ENCODE measurements at places on chromosomes 3 and 15.

- ATAC-seq: no peak
Measured at GRCh38 chr15:66423149-66423548, 36.4 kb downstream of the MAP2K1 start.

- ATAC-seq: no peak
Measured at GRCh38 chr3:30952786-30953185, 58.3 kb upstream of the GADL1 start.

GRCh38 chr3:130811557-130811956 lies 64.9 kb upstream of the PIK3R4 start:
- ATAC-seq: no peak

DNA sequence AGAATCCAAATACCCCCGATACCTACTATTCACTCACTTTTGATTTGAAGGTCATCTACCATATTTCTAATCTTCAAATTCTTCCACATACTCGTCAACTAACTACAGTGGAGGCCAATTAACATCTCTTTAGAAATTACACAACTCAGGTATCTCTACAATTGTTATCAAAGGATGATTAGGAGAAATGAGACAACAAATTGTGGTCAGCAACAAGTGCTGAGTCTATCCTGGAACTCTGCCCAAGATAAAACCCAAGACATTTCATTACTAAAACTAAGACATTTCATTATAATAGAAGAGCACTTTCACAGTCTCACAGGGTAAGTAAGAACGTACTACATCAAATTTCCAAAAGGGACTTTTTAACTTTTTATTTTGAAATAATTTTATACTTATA lies 100.0 kb downstream of the TBC1D5 start:
- no peak for ATAC-seq

GRCh38 chr15:70095408-70096214 lies 2.1 kb downstream of the TLE3 start:
- no peak for ATAC-seq

DNA sequence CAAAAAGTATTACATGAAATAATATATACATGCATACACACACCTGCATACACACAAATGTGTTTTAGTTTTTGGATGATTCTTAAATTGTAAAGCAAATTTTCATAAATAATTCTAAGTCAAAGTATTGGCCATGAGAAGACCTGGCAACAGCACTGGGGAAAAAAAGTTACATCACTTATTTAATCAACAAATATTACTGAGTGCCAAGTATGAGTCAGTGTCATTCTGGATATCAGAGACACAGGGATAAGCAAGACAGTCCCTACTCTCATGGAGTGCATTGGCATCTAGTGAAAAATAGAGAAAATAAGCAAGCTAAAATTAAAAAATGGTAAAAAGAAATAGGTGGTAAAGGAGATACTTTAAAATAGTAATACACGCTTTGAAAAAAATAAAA lies 29.4 kb upstream of the GUCA1C start:
- no peak for ATAC-seq

All from gastroesophageal sphincter (tissue), 4 donors.